ENCODE measurements at places on chromosomes 2 and 18. TPM values are rescaled to one million over a fixed set of nuclear protein-coding genes. Genes with fewer than 3 reads are reported as not detected.

Gene TMEM127
- total RNA-seq: 33.6 TPM

Gene ESPNL
- 0.36 TPM for total RNA-seq

Gene BCL11A
- total RNA-seq: 11.6 TPM

Gene CRYGC
- total RNA-seq: 1.3 TPM

Gene ATP8B1
- total RNA-seq: 36.5 TPM

Gene B4GALT6
- 14.1 TPM for total RNA-seq

- DNase-seq: no peak
- H3K36me3 ChIP-seq: no peaks in the 10 kb centered on the region
- H3K27me3 ChIP-seq: no peaks in the 10 kb centered on the region
- H3K27ac ChIP-seq: peak overlapping the region; percentile 38
- no peak overlapping the region for H3K4me3 ChIP-seq
These were observed 31.9 kb upstream of the EML4 start for GRCh38 chr2:42137125-42137841.

DNA sequence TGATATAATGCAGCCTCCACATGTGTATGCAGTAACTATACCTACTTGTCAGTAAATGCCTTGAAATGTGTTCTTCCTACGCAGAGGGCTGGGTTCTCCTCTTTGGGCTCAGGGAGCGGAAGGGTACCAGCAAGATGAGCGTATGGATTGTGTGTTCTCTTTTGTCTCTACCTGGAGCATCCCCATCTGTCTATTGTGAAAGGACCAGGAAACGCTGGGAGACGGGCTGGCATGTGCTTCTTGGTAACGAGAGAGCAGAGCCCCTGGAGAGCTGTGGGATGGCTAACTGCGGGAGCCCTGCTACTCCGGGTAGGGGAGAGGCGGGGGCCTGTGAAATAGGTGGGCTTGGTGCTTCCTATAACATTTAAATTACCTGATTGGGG is 80.9 kb downstream of the BCL2 start:
- DNase-seq: no peak
- peak overlapping the region; percentile 88 for H3K27ac ChIP-seq
- peaks cover 19% of the 10 kb centered on the region for H3K4me1 ChIP-seq
- no peaks in the 10 kb centered on the region for H3K27me3 ChIP-seq
- H3K4me3 ChIP-seq: no peak overlapping the region
- no peaks in the 10 kb centered on the region for H3K36me3 ChIP-seq

DNA sequence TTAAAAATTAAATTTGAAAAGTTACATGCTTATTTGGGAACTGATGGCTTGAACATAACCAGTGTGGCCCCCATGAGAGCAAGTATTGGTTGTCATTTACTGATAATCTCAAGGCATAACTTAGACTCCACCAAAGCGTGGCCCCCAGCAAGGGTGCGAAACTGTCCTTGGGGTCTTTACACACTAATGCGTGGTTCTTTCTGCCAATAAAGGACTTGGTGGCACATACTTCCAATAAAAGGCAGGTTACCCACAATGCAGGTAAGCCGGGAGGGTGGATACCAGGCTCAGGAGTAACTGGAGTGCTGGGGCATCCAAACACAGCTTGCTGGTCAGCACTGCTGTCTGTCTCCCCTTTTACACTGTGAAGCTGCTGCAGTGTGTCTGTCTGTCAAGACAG is 278.2 kb upstream of the NCKAP5 start:
- no peaks in the 10 kb centered on the region for H3K36me3 ChIP-seq
- no peak overlapping the region for H3K4me3 ChIP-seq
- no peaks in the 10 kb centered on the region for H3K27me3 ChIP-seq
- no peaks in the 10 kb centered on the region for H3K4me1 ChIP-seq
- H3K27ac ChIP-seq: no peak overlapping the region

DNA sequence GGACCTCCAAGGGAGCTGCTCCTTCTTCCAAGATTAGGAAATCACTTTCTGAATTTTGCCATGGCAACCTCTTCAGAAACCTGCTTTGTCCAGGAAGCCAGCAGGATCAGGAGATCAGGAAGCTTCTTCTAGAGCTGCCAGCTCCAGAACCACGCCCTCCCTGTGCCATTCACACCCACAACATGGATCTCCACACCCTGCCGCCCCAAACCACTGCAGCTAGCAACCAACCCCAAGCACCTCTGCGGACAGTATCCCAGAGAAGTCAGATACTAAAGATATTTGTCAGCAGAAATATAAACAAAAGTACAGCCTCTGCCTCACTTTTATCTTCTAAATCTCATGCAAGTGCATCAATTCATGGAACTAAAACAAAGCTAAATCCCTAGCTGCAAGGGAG is 106.4 kb downstream of the VIT start:
- no peak for DNase-seq
- H3K27me3 ChIP-seq: no peaks in the 10 kb centered on the region
- no peak overlapping the region for H3K4me3 ChIP-seq
- H3K36me3 ChIP-seq: no peaks in the 10 kb centered on the region
- no peak overlapping the region for H3K27ac ChIP-seq
- H3K4me1 ChIP-seq: no peaks in the 10 kb centered on the region

- peak overlapping the region; percentile 97 for H3K27ac ChIP-seq
- DNase-seq: no peak
- peak overlapping the region; percentile 82 for H3K4me3 ChIP-seq
- no peaks in the 10 kb centered on the region for H3K27me3 ChIP-seq
- peaks cover 10% of the 10 kb centered on the region for H3K4me1 ChIP-seq
- no peaks in the 10 kb centered on the region for H3K36me3 ChIP-seq
These were observed 484 bp upstream of the DARS1 start for GRCh38 chr2:135985826-135986393.

DNA sequence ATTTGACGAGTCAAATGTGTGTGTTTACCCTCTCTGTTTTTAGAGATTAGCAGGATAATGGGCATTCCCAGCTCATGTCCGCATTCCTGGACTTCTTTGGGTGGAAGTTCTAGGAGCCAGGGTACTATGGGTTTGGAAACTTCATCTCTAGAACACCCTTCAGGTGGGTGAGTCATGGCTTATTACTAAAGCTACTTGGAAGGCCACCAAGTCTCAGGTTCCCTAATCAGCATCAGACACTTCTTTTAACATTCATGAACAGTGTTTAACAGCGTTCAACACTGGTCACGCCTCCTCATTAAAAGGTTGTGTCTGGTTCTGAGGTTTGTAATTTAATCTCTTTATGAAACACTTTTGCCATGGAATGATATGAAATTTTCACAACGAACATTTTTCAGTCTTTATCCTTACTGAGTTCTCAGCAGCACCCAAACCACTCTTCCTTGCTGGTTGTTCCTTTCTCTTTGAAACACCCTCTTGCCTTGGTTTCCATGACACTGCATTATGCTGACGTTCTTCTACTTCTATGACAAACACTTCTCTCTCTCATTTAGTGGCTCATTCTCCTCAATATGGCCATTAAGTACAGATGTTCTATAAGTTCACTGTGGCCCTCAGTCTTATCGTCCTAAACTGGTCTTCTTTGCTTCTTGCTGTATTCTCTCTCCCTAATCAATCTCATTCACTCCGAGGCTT is 49.3 kb downstream of the MMADHC start:
- H3K4me1 ChIP-seq: no peaks in the 10 kb centered on the region
- DNase-seq: no peak
- H3K27me3 ChIP-seq: no peaks in the 10 kb centered on the region
- no peak overlapping the region for H3K27ac ChIP-seq
- H3K4me3 ChIP-seq: no peak overlapping the region
- H3K36me3 ChIP-seq: no peaks in the 10 kb centered on the region

- no peak for DNase-seq
- H3K36me3 ChIP-seq: no peaks in the 10 kb centered on the region
- H3K4me3 ChIP-seq: no peak overlapping the region
- no peaks in the 10 kb centered on the region for H3K4me1 ChIP-seq
These were observed 11.1 kb upstream of the CYS1 start for GRCh38 chr2:10091182-10091888.

GRCh38 chr2:41966920-41967319 is 80.9 kb upstream of the PKDCC start:
- peak overlapping the region; percentile 6 for H3K27ac ChIP-seq
- H3K36me3 ChIP-seq: no peaks in the 10 kb centered on the region
- DNase-seq: no peak
- no peaks in the 10 kb centered on the region for H3K27me3 ChIP-seq
- peaks cover 43% of the 10 kb centered on the region for H3K4me1 ChIP-seq

DNA sequence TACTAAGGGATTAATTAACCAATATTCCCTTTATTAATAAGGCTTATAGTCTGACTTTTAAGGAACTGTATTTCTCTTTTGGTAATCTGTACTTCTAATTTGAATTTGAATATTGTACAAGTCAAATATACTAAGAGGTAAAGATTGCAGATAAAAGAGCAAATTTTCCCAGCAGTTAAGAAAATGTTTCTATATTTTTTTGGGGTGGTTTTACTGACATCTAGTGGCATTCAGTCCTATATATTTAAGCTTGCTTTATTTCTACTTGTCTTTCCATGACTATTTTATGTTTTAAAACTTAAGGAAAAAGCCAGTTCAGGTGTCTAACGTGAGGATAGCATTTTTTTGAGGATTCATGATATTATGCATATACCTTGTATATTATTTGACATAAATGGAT is 41.6 kb downstream of the TDRD15 start:
- H3K36me3 ChIP-seq: no peaks in the 10 kb centered on the region
- H3K4me3 ChIP-seq: no peak overlapping the region
- peaks cover 8% of the 10 kb centered on the region for H3K27me3 ChIP-seq
- H3K4me1 ChIP-seq: no peaks in the 10 kb centered on the region

DNA sequence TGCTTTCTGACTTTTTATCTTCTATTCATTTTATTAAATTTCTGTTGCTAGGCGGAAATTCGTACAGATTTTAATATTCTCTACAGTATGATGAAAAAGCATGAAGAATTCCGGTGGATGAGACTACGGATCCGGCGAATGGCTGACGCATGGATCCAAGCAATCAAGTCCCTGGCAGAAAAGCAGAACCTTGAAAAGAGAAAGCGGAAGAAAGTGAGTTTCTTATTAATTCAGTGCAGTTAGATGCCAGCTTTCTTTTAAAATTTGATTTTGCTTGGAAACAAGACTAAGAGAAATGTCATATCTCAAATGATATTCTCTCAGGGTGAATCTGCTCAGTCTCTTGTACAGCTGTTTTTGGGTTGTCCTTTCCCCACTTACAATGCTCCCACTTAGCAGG is 84.3 kb downstream of the MGAT5 start:
- no peak for DNase-seq
- H3K27ac ChIP-seq: no peak overlapping the region
- H3K4me3 ChIP-seq: no peak overlapping the region
- no peaks in the 10 kb centered on the region for H3K4me1 ChIP-seq
- no peaks in the 10 kb centered on the region for H3K36me3 ChIP-seq
- H3K27me3 ChIP-seq: no peaks in the 10 kb centered on the region

Data from hepatocyte (in vitro differentiated cells).